Lung (tissue), 17 donors: ENCODE measurements at places on chromosomes 2 and 18. TPM values are rescaled to one million over a fixed set of nuclear protein-coding genes. Genes with fewer than 3 reads are reported as not detected.

- H3K4me1 ChIP-seq: no peaks in the 10 kb centered on the region
- no peaks in the 10 kb centered on the region for H3K27me3 ChIP-seq
- H3K4me3 ChIP-seq: no peak overlapping the region
- no peaks in the 10 kb centered on the region for H3K36me3 ChIP-seq
- no peak for DNase-seq
Observed at GRCh38 chr2:176879426-176879995, 333.1 kb upstream of the HNRNPA3 start.

EVX2 gene
- not detected for total RNA-seq

GRCh38 chr2:236805800-236806531 lies 236.3 kb downstream of the ACKR3 start:
- H3K4me3 ChIP-seq: no peak overlapping the region
- no peaks in the 10 kb centered on the region for H3K36me3 ChIP-seq
- H3K27ac ChIP-seq: no peak overlapping the region
- no peaks in the 10 kb centered on the region for H3K4me1 ChIP-seq
- no peak for DNase-seq
- H3K27me3 ChIP-seq: no peaks in the 10 kb centered on the region

- DNase-seq: no peak
- no peaks in the 10 kb centered on the region for H3K36me3 ChIP-seq
- no peak overlapping the region for H3K27ac ChIP-seq
Observed at GRCh38 chr2:184113696-184114403, 484.5 kb upstream of the ZNF804A start.

CNTNAP5 gene
- total RNA-seq: 0.06 TPM
